ENCODE measurements at places on chromosomes 5 and 9. TPM values are rescaled to one million over a fixed set of nuclear protein-coding genes. Genes with fewer than 3 reads are reported as not detected.

GRCh38 chr9:69143291-69143690 is 30.8 kb upstream of the TJP2 start:
- peaks cover 7% of the 10 kb centered on the region for H3K27me3 ChIP-seq
- H3K27ac ChIP-seq: no peak overlapping the region
- H3K4me1 ChIP-seq: no peaks in the 10 kb centered on the region

- H3K27me3 ChIP-seq: peaks cover 2% of the 10 kb centered on the region
- no peak overlapping the region for H3K4me3 ChIP-seq
- no peak overlapping the region for H3K27ac ChIP-seq
- H3K36me3 ChIP-seq: peaks cover 18% of the 10 kb centered on the region
Measured at GRCh38 chr9:35611230-35611797, 6.3 kb downstream of the TESK1 start.

GRCh38 chr9:94644543-94644942 is 5.2 kb upstream of the FBP1 start:
- no peak overlapping the region for H3K4me3 ChIP-seq
- peaks cover 5% of the 10 kb centered on the region for H3K4me1 ChIP-seq
- no peak for DNase-seq
- no peaks in the 10 kb centered on the region for H3K36me3 ChIP-seq

GRCh38 chr5:135012033-135012588 is 21.9 kb downstream of the PITX1 start:
- H3K36me3 ChIP-seq: no peaks in the 10 kb centered on the region
- H3K27ac ChIP-seq: no peak overlapping the region
- H3K4me1 ChIP-seq: no peaks in the 10 kb centered on the region

KIF12 gene
- not detected for total RNA-seq

TPPP gene
- total RNA-seq: not detected

IL4 gene
- total RNA-seq: 20.5 TPM

GRCh38 chr9:133779081-133779480 is 40.9 kb upstream of the SARDH start:
- no peak for DNase-seq
- no peaks in the 10 kb centered on the region for H3K27me3 ChIP-seq
- H3K4me3 ChIP-seq: no peak overlapping the region

Data from activated CD4-positive, alpha-beta T cell treated with anti-CD3 and anti-CD28 coated beads, Interleukin-2, amount 10 ng/mL, durations not matched to agents 24 days and 14 days (primary cell).